ENCODE measurements at places on chromosomes 3 and 15. TPM values are rescaled to one million over a fixed set of nuclear protein-coding genes. Genes with fewer than 3 reads are reported as not detected.

The CCDC13 gene
- 0.65 TPM for total RNA-seq

The CASR gene
- 0.06 TPM for total RNA-seq

The RBP2 gene
- not detected for total RNA-seq

The PRC1 gene
- 196 TPM for total RNA-seq

The ZPLD1 gene
- total RNA-seq: not detected

The PDE8A gene
- 17.0 TPM for total RNA-seq

The FRMD5 gene
- total RNA-seq: 0.15 TPM

The AEN gene
- 52.5 TPM for total RNA-seq

The ADAMTS17 gene
- total RNA-seq: 5.0 TPM

The SAXO2 gene
- total RNA-seq: 13.9 TPM

The EFCC1 gene
- total RNA-seq: not detected

The CNTN6 gene
- total RNA-seq: not detected

The MRPL46 gene
- total RNA-seq: 25.9 TPM

The CFAP20DC gene
- 0.99 TPM for total RNA-seq

The CLDN18 gene
- not detected for total RNA-seq

The ROPN1 gene
- not detected for total RNA-seq

The AGBL1 gene
- not detected for total RNA-seq

The CORO2B gene
- total RNA-seq: not detected

The OR5H2 gene
- not detected for total RNA-seq

The CLSTN2 gene
- total RNA-seq: not detected

The GYG1 gene
- 32.6 TPM for total RNA-seq

The SUCLG2 gene
- 63.1 TPM for total RNA-seq

The MORC1 gene
- total RNA-seq: not detected

The GOLGA6L10 gene
- total RNA-seq: 0.97 TPM

The SLC49A4 gene
- total RNA-seq: 3.3 TPM

The MRPL3 gene
- 66.3 TPM for total RNA-seq

The PSTPIP1 gene
- total RNA-seq: 135 TPM

The NANOGP8 gene
- not detected for total RNA-seq

The PTH1R gene
- total RNA-seq: not detected

The REC114 gene
- not detected for total RNA-seq

The NEK10 gene
- total RNA-seq: 0.56 TPM

The PAK6 gene
- total RNA-seq: 0.35 TPM

The SLC6A20 gene
- total RNA-seq: not detected

The ZNF619 gene
- total RNA-seq: 9.8 TPM

The WDR93 gene
- not detected for total RNA-seq

The GRM7 gene
- total RNA-seq: not detected

The CRYBG3 gene
- total RNA-seq: 6.2 TPM

The DPPA2 gene
- total RNA-seq: not detected

The CTXN2 gene
- not detected for total RNA-seq

The FAM43A gene
- 0.69 TPM for total RNA-seq

Data from activated CD4-positive, alpha-beta T cell treated with anti-CD3 and anti-CD28 coated beads, Interleukin-2, amount 10 ng/mL, durations not matched to agents 7 days and 5 days (primary cell).